ENCODE measurements at places on chromosomes 4 and X.

- no peak for DNase-seq
Observed at GRCh38 chrX:150926304-150926703, 27.8 kb upstream of the CD99L2 start.

- no peak for DNase-seq
Observed at GRCh38 chr4:3683744-3684421, 82.3 kb upstream of the ADRA2C start.

DNA sequence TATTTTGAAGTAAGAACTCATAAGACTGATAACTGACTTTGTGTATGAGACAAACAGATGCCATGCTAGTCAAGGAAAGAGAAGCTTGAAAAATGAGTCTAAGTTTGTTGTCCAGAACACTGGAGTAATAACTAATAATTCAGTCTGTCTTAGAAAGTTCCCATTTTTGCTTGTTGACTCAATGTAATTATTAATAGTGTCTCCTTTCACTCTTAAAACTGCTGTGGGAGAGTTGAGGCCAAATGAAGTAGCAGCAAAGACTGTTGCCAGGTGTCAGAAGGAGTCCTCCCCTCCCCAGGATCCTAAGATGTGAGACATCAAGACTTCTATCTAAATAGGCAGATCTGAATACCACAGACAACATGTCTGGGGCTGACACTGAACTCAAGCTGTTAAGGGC lies 20.8 kb upstream of the FAM13A start:
- no peak for DNase-seq

GRCh38 chr4:100208964-100209363 lies 18.7 kb upstream of the DDIT4L start:
- peak; percentile 24 for DNase-seq

GRCh38 chr4:89922848-89923416 lies 28.3 kb downstream of the MMRN1 start:
- DNase-seq: no peak

DNA sequence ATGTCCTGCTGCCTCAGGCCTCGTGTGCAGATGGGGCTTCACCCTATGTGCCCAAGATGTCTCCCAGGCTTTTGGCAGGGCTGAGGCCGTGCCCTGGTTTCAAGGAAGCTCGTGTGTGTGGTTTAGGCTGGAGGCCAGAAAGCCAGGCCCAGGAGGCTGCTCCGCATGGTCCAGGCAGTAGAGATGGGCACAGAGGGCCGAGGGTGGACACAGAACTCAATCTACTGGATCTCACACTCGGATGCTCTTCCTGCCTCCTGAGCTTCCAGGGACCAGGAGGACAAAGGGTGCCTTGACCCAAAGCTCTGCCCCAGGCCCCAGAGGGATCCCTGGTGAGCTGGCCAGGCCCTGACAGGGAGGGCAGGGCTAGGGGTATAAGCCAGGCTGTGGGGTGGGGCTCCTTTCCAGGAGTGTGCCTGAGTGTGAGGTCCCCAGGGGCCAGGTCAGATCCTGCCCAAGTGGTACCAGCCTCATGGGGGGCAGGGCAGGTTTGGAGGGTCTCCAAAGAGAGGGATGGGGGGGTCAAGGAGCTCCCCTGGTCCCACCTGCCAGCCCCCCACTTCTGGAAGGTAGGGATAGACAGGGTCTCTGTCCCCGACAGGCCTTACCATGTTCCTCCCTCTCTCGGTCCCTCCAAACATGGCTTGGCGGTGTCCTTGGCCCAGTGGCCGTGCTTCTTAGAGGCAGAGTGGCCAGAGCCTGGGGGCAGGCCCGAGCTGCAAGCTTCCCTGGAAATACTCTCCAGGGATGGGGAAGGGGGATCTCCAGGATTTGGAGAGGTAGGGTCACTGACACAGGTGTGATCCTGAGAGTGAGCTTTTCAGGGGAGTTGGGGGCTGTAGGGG lies 23.8 kb downstream of the HTRA3 start:
- no peak for DNase-seq

DNA sequence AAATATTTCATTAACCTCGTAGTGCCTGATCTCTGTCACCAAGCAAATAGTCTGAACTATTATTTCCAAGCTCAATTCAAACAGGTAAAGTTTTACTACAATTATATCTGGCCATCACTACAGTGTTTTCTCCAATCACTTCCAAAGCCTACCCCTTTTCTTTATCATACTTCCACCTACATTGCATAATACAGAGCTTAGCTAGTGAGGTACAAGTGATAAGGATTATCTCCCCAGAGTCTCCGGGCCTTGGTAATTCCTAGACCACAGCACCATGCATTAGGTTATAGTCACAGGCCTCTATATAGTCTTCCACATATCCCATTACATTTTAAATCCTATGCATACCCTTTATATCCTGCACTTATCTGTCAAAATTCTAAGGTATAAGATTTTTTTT lies 154.2 kb downstream of the SNCA start:
- no peak for DNase-seq

GRCh38 chrX:37424000-37424429 lies 74.9 kb downstream of the PRRG1 start:
- no peak for DNase-seq

DNA sequence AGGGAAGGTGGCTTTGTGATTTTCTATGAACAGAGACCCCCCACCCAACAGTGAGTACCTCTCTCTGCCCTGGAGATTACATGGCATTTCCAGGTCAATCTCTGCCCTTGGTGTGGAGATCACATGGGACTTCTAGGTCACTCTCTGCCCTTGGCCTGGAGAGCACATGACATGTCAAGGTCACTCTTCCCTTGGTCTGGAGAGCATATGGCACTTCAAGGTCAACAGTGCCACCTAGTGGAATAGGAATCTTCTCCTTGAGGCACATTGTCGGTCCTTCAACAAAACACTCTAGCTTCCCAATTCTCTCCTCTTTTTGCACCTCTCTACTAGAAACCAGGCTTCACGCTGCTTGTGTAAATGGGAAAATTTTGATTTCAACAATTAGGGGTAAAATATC lies 66.2 kb upstream of the TACR3 start:
- peak; percentile 45 for DNase-seq

- no peak for DNase-seq
Observed at GRCh38 chr4:94804650-94805049, 46.9 kb downstream of the BMPR1B start.

- no peak for DNase-seq
Observed at GRCh38 chr4:189178125-189178746, 762.4 kb upstream of the FRG1 start.

GRCh38 chr4:71872767-71873415 lies 89.0 kb upstream of the GC start:
- DNase-seq: no peak

DNA sequence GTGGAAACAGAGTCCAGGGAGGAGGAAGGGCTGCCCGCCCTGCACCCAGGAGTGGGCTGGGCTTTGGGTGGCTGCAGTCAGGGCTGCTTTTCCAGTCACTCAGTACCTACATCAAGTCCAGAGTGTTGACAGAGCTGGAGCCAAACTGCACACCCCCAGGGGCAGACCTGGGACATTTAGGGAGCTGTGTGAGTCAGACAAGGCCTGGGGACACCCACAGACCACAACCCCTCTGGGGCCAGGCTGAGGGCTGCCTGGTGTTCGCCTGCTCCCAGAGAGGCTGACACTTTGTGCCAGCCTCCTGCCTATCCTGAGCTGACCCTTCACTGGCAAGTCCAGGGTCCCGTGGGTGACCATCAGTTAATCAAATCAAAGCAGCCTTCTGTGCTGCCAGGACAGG lies 240.0 kb downstream of the BCOR start:
- DNase-seq: peak; percentile 63

DNA sequence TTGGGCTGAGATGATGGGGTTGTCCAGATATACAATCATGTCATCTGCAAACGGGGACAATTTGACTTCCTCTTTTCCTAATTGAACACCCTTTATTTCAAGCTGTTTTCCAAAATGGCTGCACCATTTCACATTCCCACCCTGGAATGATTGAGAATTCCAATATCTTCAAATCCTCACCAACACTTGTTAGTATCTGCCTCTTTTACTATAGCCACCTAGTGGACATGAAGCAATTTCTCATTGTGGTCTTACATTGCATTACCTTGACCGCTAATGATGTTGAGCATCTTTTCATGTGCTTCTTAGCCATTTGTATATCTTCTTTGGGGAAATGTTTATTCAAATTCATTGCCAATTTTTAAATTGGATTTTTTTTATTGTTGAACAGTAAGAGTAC lies 364.8 kb downstream of the SMARCA1 start:
- no peak for DNase-seq

- no peak for DNase-seq
Observed at GRCh38 chrX:150774798-150775568, 81.8 kb downstream of the MTMR1 start.

DNA sequence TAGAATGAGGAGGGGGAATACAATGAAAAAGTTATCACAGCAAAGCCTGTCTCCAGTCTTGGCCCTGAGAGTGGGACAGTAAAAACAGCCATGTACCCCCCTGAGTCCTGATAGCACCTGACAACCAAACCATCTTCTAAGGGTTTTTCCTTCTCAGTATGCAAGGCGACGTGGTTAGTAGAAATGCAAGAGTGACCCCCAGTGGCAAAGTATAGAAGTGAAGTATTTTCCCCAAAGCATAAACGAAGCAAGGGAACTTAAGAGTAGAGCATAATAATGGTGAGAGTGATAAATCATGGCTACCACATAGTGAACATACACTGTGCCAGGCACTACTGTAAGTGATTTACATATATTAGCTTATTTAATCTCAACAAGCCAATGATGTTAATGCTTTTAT lies 52.8 kb downstream of the FAM47C start:
- peak; percentile 23 for DNase-seq

Measured in activated CD4-positive, alpha-beta T cell treated with anti-CD3 and anti-CD28 coated beads, Interleukin-2, Interleukin-4, amounts not matched to agents 100 ng/mL and 50 ng/mL, durations not matched to agents 16 hours and 8 hours (primary cell).